ENCODE measurements at places on chromosomes 6 and 20.

GRCh38 chr6:42426191-42426590 lies 25.5 kb downstream of the TRERF1 start:
- no peak for DNase-seq

DNA sequence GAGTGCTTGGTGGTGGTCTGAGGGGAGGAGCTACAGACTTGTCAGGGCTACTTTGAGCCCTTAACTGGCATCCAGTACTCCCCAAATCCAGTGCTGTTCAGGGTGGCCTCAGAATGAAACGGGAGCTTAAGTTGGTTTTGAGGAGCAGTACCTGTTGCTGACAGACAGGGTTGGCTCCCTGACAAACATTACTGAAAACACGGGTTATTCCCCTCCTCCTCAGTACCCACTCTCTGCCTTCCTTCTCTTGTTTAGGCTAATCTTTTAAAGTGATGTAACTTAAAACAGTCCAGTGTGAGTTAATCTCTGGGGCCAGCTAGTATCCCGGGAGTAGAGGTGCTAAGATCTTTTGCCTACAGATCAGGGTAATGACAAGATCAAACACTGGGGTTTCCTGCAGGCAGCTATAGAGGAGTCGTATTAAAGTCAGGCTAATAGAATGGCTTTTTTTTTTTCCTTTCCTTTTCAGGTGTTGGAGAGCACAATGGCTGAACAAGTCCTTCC lies 3.7 kb downstream of the TNFAIP3 start:
- no peak for DNase-seq

DNA sequence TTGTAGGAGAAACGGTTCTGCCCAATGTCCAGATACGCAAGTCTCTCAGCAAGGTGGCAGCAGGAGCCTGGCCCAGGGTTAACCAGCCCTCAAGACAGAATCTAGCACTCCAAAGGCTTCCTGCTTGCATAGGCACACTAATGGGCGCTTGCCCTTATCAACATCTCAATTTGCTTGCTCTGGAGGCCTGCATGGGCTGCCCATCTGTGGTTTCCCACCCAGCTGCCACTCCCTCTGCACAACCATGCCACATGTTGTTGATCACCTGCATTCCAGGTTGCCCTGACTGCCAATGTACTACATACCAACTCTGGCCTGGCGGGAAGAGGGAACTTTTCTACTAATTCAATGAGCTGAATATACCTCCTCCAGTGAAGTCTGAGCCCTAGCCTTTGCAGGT lies 74.6 kb downstream of the ATG5 start:
- DNase-seq: no peak

DNA sequence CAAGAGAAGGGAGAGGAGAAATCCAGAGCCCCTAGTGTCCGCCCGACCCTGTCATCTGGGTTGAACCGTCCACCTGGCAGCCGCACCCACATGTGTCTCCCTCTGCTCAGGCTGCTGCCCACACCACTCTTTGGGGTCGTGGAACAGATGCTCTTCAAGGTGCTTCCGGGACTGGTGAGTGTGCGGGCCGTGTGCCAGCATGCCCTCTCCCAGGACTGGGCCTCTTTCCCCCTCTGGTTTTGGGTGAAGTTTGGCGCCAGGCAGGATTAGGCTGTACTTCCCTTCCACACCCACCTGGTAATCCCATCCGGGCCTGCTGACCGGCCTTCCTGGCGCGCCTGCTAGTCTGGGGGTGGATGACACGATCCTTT lies 7.9 kb downstream of the BPIFB3 start:
- no peak for DNase-seq

DNA sequence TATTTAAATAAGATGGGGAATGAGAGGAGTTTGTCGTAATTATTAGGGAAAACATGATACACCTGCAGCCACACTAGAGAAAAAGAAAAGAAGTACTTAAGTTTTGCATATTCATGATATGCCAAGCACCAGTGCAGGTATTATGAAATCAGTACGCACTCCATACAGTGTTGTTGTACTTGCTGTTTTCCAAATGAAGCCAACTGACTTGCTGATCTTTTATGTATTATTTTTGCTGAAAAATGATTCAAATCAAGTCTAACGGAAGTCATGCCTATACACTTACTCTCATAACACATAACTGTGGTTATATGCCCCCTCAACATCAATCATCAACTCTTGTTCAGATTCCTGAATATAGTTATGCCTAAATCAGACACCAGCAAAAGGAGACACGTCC lies 584.9 kb upstream of the EYS start:
- no peak for DNase-seq

- no peak for DNase-seq
Measured at GRCh38 chr20:56376331-56376730, 15.7 kb downstream of the AURKA start.

- DNase-seq: no peak
Measured at GRCh38 chr6:6870921-6871320, 236.8 kb upstream of the RREB1 start.

- DNase-seq: no peak
Measured at GRCh38 chr6:65505736-65506135, 201.3 kb downstream of the EYS start.

GRCh38 chr6:121614115-121614514 lies 178.7 kb downstream of the GJA1 start:
- DNase-seq: no peak

DNA sequence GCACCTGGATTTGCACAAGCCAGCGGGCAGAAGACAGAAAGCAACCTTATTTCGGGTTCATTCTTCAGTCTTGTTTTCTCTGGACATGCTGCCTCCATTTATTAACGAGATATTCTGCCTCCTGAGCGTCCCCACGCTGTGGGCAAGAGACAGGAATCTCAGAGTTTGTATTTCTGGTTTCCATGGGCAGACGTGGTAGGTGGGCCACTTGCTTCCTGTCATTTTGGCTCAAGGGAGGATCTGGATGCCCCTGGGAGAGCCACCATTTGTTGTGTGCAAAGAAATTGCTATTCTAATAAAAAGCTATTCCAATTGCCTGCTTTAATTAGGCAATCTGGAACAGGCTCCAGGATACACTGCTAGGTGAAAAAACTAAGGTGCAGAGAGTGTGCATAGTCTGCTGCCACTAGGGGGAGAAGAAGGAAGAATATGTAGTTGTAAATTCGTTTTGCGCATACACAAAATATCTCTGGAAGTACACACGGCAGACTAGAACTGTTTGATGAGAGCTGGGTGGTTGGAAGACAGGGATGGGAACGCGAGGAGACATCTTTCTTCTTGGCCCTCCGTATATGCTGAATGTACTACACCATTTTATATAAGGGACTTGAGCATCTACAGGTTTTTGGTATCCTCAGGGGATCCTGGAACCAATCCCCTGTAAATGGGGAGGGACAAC lies 30.1 kb upstream of the SLC16A10 start:
- peak; percentile 44 for DNase-seq

GRCh38 chr20:2398449-2398848 lies 17.7 kb downstream of the TGM6 start:
- no peak for DNase-seq

DNA sequence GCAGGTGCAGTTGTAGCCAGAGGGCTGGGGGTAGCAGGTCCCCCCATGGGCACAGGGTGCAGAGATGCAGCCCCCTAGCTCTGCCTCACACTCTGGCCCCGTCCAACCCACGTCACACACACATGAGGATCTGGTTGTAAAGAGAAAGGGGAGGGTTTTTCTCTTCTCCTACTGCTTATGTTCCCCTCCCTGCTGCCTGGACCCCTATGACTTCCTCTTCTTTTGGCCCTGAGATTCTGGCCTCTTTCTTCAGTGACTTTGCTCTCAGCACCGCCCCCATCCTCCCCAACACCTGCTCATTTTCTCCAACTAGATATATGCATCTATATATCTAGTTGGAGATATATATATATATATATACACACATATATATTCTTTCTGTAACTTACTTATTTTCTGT lies 9.7 kb downstream of the NOTCH4 start:
- no peak for DNase-seq

DNA sequence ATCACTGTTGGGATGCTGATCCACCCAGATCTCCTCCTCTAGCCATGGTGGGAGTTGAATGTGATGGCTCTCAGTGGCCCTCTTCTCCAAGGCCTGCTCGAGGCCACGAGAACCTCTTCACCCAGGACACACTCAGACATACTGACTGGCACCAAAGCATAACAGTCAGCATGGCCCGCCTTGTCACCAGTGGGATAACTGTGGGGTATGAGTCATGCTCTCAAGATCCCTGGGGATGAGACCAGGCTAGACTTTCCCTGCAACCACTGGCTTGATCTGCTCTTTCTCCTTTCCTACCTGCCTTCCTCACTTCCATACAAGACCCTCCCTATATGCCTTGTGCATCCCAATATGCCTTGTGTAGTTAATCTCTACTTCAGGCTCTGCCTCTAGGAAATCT lies 66.8 kb downstream of the RIN2 start:
- no peak for DNase-seq

GRCh38 chr6:33312361-33313104 lies 1.3 kb downstream of the TAPBP start:
- DNase-seq: peak; percentile 22

DNA sequence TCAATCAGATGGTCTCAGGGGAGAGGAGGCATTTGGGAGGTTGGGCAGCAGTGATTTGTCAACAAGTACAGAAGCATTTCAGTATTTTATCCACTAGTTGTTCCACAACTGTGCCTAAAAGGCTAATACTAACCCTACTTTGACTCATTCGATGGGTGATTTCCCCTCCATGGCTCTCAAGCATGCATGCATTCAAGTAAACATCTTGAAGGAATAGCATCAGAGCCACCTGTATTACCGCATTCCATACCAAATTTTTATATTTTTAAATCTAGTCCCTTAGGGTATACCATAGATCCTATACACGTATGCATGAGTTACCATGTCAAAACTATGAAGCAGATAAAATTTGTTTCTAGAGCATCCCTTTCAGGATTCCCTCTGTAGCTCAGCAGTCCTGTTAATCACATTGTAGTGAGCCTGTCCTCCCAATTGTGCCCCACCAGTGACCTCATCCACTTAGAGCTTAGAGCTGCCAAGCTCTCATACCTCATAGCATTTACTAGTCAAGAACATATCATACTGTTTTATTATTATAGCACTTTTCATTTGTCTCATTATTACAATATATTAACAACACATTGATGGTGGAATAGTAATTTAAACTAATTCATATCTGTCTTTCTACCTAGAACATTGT lies 213.8 kb downstream of the LAMA2 start:
- DNase-seq: no peak

DNA sequence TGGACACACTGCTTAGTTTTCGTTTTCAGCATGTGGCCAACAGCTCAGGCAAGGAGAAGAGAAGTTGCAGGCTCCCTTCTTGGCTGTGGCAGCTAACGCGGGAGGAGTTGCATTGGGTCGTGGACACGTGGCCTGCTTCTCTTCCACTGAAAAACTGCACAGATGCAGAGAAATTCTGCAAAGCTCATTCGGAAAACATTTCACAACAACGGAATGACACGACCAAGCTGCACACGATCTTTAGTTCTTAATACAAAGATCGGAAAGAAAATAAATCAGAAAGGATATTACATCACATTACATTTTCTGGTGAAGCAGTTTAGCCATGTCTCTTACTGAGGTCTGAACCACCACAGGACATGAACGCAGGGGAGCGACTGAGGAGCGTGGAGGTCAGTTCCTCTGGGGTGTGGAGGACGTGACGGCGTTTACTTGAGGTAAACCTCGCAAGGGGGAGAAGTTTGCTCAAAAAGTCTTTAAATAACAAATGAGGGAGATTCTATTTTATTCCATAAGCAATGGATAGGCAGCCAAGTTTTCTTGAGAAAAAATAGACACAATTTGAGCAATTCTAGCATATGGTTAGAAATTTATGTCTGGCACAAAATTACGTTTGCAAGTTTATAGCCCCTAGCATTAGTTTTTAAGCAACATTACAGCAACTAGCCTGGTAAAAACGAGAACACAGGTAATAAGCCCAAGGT lies 178.3 kb downstream of the THBS2 start:
- no peak for DNase-seq

GRCh38 chr6:129667034-129667433 lies 42.9 kb downstream of the ARHGAP18 start:
- no peak for DNase-seq

DNA sequence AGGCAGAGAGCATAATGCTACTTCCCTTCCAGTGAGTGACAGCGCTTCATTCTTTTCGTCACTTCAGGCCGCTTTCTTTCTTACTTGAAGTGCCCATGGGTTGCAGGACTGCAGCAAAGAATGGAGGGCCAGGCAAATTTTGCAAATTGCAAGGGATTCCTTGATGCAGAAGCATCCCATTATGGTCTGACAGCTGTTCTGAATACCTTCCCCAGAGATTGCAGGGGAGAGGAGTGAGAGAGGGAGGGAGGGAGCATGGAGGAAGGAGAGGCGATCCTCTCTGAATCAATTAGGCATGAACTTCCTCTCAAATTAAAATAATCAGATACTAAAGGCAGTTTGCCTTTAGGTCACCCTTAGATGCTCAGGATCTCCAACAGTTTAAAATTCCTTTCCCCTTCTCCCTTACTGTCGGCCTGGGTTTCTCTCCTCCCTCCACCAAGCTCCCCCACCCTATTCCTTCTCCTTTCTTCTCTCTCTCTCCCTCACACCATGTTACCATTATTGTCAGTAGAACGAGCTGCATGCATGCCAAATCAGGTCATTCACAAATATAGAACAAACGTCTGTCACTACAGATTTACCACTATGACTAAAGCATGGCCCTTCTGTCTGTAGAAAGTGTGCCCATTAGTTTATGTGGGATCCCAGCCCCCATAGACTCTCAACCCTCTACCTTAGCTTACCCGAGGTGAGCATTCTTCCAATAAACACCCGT lies 289.2 kb downstream of the CD83 start:
- DNase-seq: peak; percentile 99

DNA sequence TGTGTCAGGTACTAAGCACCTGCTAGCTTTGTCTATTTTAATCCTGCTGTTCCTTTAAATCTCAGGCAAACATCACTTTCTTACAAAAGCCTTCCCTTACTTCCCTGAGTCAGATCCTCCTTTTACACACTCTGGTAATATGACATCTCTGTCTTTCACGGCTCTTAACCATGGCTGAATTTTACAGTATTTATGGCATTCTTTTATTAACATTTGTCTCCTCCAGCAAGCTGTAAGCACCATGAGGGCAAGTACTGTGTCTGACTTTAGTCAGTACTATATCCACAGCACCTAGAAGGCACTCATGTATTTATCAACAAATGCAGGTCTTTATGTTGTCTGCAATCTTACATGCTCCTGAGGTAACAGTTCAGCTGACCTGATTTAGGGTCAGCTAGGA lies 33.7 kb upstream of the HBS1L start:
- no peak for DNase-seq

DNA sequence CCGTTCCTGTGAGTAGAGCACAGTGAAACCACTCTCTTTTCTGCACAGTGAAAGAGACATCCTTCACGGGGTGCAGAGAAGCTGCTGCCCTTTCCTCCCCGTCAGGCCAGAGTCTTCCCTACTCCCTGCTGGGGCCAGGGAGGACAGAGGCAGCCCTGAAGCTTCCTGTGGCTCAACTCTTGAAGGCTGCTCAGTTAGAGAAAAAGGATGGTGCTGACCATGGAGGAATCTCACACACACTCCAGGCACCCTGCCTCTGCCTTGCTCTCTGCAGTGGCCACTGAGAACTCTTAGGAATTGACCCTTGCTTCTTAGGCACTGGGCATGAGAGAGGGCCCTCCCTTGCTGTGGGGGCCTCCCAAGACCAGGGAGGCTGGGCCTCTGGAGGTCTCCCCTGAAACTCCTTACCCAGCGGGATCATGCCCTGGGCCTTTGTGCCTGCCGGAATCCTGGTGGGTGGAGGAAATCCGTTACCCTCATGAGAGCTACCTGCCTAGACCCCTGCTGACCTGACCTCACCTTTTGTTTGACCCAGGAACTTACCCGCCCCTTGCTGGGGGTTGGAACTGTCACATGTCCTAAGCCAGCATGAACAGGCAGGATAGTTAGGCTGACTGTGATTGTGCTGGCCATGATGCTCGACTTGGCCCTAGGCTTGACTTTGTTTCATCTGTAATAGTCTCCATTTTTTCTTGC lies 65.0 kb upstream of the CD93 start:
- no peak for DNase-seq

Data from NCI-H1694 treated with DMSO at 0.1 percent for 48 hours (cell line).